ENCODE measurements at places on chromosomes 4 and X.

GRCh38 chr4:2860391-2861348 is 17.0 kb downstream of the ADD1 start:
- DNase-seq, result no peak

- DNase-seq, result no peak
Measured at GRCh38 chr4:140233791-140234696, 80.1 kb upstream of the MAML3 start.

DNA sequence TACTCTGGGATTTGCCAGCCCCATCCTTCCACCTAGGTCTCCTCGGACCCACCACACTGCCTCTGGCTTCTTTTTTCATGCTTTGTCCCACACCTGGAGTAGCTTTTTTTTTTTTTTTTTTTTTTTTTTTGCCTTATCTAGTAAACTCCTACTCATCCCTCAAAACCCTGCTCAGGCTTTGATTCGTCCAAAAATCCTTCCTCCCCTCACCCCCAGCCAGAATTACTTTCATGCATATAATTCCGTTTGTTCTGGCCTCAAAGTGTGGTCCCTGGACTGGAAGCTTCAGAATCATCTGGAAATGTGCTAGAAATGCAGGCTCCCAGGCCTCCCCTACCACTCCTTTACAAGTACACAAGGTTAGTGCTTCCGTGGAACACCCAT is 320.1 kb downstream of the PTTG2 start:
- DNase-seq, result no peak

DNA sequence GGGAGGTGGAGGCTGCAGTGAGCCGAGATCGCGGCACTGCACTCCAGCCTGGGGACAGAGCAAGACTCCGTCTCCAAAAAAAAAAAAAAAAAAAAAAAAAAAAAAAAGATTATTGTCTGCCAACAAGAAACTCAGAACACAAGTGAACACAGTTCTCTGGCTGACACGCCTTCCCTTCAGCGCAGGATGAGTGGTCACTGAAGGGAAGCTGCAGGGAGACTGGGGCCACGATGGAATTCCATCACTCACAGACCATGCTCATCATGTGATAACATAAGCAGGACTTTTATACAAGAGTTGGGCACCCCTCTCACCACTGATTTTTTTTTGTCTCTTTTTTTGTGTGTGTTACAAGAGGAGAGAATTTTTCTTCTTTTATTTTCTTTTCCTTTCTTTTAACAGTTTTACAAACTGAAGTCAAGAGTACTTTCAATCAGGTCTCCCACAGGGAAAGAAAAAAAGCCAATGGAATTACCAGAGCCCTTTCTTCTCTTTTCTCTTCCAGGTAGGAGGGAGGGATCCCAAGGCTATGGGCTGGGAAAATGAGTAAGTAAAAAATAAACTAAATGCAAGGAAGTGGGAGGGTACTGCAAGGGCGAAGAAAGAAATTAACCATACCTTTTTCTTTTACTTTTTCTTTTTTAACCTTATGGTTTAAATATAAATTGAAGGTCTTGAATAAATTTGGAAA is 435.6 kb downstream of the GPM6A start:
- no peak for DNase-seq

GRCh38 chr4:102334624-102335023 is 10.7 kb downstream of the SLC39A8 start:
- DNase-seq, result no peak

- no peak for DNase-seq
Measured at GRCh38 chrX:43560247-43560946, 95.7 kb upstream of the MAOA start.

- no peak for DNase-seq
Measured at GRCh38 chr4:118716304-118716703, 31.1 kb downstream of the METTL14 start.

DNA sequence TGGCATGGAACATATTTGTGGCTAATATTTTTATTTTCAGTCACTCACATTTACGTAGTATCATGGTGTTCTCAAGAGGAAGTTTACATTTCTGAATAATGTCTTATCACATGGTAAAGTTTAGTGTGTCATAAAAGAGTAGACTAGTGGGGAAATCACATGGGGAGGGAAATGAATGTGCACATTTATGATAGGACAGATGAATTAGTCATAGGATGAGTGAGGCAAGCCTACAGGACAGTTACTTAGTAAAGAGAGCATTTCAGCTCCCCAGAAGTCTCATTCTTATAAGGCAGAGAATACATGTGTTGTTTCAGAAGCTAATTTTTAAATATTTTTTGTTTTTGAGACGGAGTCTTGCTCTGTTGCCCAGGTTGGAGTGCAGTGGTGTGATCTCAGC is 6.2 kb downstream of the GK start:
- no peak for DNase-seq

DNA sequence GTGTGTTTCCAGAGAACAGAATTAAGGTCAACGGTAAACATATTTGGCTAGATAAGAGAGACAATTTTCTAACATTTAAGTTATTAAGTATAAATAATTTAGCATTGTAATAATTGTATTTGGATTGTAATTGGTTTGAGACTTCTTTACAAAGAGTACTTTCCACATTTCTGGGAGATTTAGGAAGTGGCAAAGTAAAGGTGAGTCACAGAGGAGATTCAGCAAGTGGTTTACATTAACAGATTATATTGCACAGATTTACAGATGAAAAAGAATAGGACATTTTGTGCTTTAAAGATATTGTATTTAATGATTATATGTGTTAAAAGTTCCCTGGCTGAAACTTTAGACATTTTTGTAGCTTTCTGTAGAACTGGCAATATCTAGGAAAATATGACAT is 584.4 kb upstream of the AADAT start:
- DNase-seq, result no peak

- no peak for DNase-seq
Measured at GRCh38 chr4:94806376-94806775, 48.6 kb downstream of the BMPR1B start.

All from amygdala (tissue), 56 donors.